ENCODE measurements at places on chromosomes 6 and 20. TPM values are rescaled to one million over a fixed set of nuclear protein-coding genes. Genes with fewer than 3 reads are reported as not detected.

Gene PRSS16
- total RNA-seq, result not detected

Gene SLC22A7
- total RNA-seq, result not detected

Gene SRSF3
- 191 TPM for total RNA-seq

Gene RAB44
- total RNA-seq, result under 0.01 TPM

Gene CRIP3
- total RNA-seq, result 0.26 TPM

Gene TAGAP
- total RNA-seq, result not detected

Gene HSPA12B
- 0.17 TPM for total RNA-seq

Gene ZBTB12
- 13.2 TPM for total RNA-seq

Gene ELOVL2
- 1.0 TPM for total RNA-seq

Gene OR2J3
- not detected for total RNA-seq
